ENCODE measurements at places on chromosomes 4 and X.

- DNase-seq = no peak
Measured at GRCh38 chr4:152363086-152363485, 172.8 kb downstream of the FBXW7 start.

GRCh38 chr4:83054928-83055327 lies 19.9 kb downstream of the COPS4 start:
- DNase-seq = no peak

GRCh38 chrX:119478504-119478903 lies 10.3 kb downstream of the SLC25A5 start:
- no peak for DNase-seq

GRCh38 chr4:100461807-100462605 lies 55.8 kb downstream of the EMCN start:
- no peak for DNase-seq

GRCh38 chr4:156547891-156548290 lies 423.7 kb downstream of the PDGFC start:
- DNase-seq = no peak

DNA sequence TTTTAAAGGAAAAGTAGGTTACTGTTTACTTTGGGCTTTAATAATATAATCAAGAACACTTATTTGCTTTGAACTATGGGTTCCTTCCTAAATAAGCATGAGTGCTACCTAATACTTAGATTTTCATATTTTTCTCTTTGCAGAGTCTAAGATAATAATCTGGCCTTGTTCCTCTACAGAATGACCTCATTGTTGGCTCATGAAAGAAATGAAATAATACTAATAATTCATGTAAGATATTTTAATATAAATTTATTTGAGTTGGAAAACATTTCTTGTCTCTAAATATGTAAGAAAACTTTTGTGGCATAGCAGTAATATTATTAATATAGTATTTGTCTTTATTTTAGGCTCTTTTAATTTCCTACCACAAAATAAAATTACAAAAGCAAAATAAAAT lies 601.3 kb downstream of the IQCM start:
- no peak for DNase-seq

DNA sequence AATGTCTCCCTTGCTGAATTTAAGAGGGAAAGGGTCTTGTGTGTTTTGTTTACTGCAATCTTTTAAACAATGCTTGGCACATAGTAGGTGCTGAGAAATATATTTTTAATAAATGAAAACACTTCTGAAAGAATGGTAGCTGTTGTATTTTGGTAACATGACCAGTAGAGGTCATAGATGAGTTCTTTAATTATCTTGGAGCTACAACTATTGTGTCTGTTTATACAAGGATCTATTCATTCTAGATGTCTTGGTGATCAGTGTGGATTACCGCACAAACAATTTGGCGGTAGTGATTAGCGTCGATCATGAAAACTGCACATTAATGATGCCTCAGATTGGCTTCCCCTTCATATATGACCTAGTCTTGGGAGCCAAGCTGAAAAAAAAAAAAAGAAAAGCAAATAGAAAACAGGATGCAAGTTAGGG lies 21.4 kb upstream of the SCRG1 start:
- DNase-seq = no peak

- no peak for DNase-seq
Measured at GRCh38 chr4:88003261-88003660, 4.2 kb upstream of the PKD2 start.

GRCh38 chr4:80362578-80363181 lies 27.1 kb downstream of the CFAP299 start:
- DNase-seq = peak; percentile 32

DNA sequence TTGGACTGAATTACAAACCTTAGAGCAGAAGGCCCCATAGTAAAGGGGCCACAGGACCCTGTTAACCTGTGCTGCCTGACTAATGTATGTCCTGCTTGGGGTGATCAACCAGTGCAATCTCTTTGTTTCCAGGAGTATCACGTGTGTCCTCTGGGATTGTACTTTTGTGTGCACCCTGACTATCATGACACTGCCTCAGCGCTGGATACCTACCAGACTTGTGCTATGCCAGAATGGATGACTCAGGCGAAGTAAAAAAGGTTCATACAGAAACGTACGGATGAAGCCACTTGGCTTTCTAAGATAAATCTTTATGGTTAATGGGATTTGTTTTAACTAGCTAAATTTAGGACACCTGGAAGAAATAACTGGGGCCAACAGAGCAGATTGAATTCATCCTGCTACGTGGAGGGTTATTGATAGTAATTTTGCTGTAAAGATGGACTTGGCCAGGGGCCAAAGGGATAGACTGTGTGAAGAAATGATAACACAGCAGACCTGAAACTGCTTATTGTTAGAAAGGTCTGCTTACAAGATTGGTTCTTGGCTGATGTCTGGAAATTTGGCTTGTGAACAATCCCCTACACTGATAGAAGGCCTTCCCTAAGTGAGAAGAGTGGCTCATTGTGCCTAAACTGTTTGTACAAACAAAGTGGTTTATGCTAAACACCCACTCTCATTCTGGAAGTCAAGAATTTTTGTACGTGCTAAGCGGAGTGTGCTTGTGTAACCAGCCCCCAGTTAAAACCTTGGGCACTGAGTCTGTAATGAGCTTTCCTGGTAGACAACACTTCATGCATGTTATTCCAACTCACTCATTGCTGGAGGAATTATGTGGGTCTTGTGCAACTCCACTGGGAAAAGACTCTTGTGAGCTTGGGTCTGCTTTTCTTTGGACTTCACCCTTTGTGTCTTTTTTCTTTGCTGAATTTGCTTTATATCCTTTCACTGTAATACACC lies 750.5 kb upstream of the HTR2C start:
- DNase-seq = no peak

- no peak for DNase-seq
Measured at GRCh38 chr4:137226900-137227299, 305.4 kb downstream of the PCDH18 start.

- DNase-seq = no peak
Measured at GRCh38 chrX:133746593-133746992, 238.8 kb downstream of the GPC3 start.

DNA sequence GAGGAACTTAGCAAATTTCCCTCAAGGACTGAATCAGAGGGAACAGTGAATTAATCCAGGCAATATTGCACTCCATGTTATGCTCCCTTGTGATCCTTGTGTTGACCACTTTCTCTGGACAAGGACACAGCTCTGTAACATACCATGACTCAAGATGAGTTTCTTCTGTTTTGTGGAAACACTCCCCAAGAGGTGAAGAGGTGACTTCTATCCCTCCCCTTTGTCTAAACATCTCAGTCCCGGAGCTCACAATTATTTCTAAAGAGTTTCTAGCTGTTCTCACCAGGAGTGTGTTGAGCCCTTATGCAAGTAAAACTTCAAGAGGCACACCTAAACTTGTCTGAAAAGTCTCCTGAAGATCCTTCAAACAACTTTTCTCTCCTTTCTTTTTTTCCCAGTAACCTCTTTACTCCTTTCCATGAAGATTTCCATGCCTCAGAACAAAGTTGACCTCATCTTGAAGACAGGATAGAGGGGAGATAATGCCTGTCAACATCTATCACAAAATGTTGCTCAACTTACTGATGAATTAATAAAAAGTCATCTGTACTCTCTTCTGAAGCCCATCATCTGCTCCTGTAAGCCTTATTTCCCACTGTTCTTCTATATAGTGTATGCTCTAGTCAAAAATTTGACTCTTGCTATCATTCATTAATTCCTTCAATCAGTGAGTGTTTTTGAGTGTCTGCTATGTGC lies 429.1 kb downstream of the SPRY1 start:
- DNase-seq = no peak

- no peak for DNase-seq
Measured at GRCh38 chrX:150044556-150044955, 106.3 kb upstream of the EOLA2 start.

DNA sequence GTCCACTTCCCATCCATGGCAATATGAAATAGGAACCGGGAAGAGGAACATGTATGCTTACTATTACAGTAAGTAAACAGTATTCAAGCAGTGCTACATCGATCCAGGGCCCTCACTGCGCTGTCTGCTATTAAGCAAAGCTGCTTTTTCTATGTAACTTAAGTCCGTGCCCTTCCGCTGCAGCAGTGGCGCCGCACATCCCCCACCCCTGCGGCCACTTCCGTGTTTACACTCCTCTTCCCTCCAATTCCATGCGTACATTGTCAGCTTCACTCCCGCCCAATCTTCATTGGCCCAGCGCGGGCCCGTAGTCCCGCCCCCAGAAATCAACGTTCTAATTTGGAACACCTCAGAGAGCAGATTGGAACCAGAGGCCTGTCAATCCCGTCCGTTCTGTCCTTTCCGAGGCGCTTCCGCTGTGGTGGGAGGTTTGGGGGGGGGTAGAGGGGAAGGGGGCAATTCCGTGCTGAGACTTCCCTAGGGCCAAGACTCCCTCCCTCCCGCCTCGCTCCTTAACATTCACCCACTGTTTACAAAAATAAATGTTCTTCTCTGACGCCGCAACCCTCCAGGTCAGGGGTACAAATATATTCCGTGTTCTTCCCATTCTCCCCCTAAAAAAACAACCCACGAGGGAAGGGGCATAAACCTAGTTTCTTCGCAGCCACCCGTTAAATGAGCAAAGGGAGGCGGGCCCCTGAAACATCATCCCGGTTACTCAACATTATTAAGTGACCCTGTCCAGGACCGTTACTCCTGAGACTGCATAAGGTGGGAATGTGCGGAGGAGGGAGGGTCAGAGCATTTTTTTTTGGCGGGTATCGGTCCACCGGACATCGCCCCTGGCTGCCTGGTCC lies 67.4 kb downstream of the NOCT start:
- DNase-seq = peak; percentile 88

DNA sequence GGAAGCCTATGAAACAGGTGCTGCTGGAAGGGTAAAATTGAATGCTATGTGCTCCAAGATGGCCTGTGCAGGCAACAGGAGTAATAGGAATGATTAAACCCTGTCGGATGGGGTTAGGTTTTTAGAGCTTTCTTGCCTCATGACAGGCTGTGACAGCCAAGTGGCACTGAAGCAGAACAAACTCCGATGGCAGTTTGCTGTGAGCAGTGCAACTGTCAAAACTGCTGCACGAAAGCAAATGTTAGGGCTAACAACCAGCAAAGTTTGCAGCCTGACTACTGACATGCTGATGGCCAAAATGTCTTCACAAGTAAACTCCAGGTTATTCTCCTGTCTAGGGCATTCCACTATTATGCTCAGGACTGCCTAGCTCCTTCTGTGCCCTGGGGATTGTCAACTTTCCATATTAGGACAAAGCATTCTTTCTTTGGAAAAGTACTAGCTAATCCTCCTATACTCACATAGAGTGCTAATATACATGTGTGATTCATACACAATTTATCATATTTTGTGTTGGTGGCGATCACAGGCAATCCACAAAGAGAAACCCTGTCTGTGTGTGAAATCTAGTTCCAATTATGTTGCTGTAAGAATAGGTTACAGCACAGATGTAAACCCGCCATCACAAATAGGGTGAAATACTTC lies 486.6 kb upstream of the TENM3 start:
- no peak for DNase-seq

DNA sequence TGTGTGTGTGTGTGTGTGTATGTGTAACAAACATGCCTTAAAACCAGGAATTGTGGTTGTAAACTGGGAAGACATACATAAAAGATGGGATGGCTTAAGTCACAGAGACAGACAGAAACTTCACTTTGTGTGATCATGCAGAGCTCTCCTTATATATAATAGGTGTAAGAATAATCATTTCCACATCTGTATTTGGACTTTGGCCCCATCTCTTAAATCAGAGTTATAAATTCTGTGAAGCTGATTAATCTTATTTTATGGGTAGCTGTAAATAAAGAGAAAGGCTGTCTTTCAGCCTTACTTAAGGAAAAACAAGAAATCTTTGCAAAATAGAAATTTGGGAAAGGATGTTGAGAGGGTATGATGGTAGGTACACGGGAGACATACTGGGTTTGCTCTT lies 174.6 kb upstream of the PITX2 start:
- DNase-seq = no peak

GRCh38 chr4:129515356-129515755 lies 419.4 kb downstream of the C4orf33 start:
- no peak for DNase-seq

- DNase-seq = no peak
Measured at GRCh38 chr4:128379860-128380259, 92.2 kb upstream of the PGRMC2 start.

DNA sequence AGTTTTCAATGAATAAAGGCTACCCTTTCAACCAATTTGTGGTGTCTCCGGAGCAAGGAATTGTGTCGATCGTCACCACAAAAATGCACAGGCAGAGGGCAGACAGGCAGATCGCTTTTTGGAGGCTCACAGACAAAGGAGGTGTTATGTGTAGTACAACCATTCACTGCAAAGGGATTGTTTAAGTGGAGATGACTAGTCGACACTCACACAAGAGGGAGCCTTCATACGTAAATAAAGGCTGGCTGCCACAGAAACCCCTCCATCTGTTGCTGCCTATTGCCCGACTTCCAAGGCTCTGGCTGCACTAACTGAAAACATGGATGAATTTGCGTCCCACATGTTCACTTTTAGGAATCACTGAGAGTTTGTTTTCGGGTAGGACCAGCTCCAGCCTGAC lies 281.1 kb downstream of the NKX6-1 start:
- no peak for DNase-seq

DNA sequence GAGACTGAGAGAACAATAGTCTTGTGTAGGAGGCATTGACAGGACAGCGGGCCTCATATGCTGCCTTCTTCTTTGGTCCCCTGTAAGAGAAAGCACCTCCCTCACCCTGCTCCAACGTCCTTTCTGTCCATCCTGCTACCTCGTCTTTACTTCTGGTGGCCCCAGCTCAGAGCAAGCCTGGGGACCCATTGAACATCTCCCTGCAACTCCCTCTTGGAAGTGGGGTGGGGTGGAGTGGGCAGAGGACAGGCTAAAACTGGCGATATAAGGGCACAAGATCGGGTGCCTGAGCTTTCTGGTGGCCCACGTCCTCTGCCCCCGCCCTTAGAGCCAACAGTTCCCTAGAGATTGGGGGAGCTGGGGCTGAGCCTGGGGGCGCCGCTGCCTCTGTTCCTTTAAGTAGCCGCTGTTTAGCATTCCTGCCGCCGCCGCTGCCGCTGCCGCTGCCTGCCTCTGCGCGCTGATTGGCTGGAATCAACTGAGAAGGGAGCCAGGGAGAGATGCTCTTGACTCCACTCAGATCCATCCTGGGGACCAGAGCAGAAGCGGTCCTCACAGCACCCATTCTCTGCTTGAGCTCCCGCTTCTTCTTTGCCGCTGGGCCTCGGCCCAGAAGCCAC lies at the start of gene DLG3:
TSS of gene DLG3 (plus strand) at position 510 of the 620 bp plus-strand sequence. CDS start 367 bp downstream, outside the sequence.
- no peak for DNase-seq

- DNase-seq = no peak
Measured at GRCh38 chr4:185004562-185005218, 13.6 kb upstream of the HELT start.

- no peak for DNase-seq
Measured at GRCh38 chr4:83536362-83537272, 709 bp downstream of the GPAT3 start.

Data from activated CD8-positive, alpha-beta memory T cell treated with anti-CD3 and anti-CD28 coated beads, Interleukin-2, amount 50 U/mL, for 4 hours (primary cell).